ENCODE measurements at places on chromosomes 11 and 22.

DNA sequence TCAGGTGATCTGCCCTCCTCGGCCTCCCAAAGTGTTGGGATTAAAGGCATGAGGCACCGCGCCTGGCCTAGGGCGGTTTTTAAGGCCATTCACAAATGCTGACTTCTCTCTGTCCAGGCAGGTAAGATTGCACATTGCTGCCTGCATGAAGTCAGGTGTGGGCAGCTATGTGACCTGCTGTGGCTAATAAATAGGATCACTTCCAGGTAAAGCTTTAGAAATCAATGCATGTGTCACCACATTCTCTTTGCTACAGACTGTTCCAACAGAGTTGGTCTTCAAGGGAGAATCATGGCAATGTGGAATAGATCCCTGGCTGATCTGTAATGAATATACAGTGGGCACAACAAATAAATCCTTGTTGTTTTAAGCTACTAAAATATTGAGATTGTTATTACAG, 260.3 kb upstream of the PITPNB start:
- no peak for DNase-seq

DNA sequence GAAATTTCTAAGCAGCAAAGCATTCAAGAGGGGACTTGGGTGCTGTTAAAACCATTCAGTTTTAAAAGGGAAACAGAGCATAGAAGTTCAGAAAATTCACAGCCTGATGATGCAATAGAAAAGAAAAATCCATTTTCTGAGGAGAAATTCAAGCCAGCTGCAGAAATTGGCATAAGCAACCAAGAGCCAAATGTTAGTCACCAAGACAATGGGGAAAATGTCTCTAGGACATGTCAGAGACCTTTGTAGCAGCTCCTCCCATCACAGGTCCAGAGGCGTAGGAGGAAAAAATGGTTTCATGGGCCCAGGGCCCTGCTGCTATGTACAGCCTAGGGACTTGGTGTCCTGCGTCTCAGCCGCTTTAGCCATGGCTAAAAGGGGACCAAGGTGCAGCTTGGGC, 5.5 kb upstream of the IRAG1 start:
- DNase-seq, result no peak

DNA sequence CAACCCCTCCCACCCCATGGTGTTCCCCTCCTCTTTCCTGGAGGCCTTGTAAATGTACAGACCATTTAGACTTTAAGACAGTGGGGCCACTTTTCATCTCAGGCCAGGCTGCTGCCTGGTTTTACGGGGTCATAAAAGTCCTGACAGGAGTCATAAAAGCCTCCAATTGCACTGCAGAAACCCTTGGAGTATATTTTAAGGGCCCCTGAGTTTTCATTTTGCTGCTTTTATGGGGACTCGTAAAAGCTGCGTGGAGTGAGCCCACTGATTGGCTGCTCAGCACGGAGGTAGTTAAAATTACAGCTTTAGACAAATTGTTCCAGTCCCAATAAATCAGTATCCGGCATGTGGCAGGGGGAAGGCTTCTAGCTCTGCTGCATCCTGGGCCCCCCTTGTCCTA, 627.6 kb downstream of the NTM start:
- no peak for DNase-seq

- DNase-seq, result no peak
Measured at GRCh38 chr11:80103142-80103859, 662.5 kb upstream of the TENM4 start.

DNA sequence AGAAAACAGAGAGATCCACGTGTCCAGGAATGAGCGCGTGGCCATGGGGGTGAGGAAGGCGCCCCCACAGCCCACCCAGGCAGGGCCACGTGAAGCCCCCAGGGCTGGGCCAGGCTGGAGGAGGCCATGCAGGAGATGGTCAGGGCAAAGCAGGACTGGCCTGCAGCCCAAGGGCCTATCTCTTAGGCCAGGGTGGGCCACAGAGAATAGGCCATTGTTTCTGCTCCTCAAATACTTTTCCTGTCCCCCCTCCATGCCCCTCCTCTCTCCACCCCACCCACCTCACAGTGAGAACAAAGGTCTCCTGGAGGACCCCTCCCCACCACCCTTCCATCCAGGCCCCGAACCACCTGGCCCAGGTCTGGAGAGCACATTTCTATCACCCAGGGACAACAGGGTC, 8.3 kb upstream of the CDC42EP1 start:
- DNase-seq, result no peak

- no peak for DNase-seq
Measured at GRCh38 chr11:126280595-126280994, 2.3 kb upstream of the TIRAP start.

DNA sequence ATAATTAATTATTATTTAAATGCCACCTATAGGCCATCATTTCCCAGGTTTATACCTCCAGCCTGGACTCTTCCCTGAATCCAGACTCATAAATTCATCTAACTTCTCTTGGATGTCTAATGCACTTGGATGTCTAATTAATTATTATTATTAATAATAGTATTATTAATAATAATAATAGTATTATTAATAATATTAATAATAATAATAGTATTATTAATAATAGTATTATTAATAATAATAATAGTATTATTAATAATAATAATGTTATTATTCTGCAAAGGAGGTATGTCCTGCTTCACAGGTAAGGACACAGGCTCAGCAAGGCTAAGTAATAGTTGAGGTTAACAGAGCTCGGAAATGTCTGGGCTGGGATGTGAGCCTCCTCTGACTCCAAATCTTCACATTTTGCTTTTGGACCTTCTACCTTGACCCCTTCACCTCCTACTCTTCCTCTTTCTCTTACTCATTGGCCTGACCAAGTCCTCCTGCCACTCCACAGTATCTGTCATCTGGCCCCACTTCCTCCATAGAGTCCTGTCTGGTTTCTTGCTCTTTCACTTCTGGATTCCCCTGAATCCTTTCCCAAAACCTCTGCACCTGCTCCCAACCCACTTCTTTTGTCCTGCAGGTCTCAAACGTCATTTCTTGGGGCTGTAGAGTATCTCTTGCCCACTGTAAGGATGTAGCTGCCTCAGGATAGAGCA, 8.0 kb downstream of the RIBC2 start:
- no peak for DNase-seq

- DNase-seq, result no peak
Measured at GRCh38 chr11:60912223-60912850, 1.6 kb upstream of the TMEM109 start.

DNA sequence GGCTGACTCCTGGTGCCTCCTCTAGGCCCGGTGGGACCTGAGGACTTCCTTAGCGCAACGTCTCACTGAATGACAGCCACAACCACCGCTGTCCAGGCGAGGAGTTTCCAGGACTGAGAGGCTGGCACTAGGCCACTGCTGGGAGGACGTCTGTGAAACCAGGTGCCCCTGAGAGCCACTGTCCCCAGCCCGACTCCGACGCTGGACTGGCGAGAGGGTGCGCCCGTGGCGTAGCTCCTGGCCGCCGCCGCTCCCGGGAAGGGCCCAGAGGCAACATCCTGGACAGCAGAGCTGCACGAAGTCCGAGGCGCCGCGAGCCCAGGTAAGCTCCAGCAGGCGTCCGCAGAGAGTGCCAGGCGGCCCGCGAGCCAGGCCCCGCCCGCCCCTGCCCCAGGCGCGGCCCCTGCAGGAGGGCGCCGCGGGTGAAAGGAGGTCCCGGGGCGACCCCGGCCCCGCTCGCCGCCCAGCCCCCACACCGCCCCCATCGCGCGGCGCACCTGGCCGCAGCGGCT, 525 bp downstream of the DGCR2 start:
- peak; percentile 61 for DNase-seq

DNA sequence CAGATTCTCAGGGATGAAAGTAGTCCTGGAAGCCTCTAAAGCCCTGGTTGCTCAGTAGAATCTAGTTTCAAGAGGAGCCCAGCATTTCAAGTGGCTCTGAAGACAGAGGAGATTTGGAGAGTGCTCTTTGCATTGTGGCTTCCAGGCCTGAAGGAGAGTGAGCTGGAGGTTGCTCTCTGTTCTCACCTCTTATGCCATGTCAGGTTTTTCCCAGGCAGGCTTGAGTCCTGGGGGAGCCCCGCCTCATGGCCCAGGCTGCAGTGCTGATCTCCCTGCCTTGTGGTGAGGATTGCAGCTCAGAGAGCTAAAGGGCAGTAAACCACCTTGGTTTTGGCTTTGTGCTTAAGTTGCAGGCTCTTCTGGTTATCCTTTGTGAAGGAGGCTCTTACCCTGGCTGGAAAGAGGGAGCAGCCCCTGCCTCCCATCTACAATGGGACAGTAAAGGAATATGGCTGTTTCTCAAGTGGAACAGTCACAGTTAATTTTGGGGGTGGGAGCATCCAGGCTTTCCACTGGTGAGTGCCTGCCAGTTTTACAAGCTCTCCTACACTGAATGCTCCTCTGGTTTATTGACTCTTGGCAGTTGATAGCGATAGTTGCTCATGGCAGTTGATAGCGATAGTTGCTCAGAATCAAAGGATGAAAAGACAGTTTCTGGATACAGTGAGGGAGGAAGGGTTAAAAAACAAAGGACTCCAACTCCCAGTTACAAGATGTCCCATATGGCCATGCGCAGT, 32.6 kb downstream of the RCOR2 start:
- no peak for DNase-seq

- DNase-seq, result peak; percentile 6
Measured at GRCh38 chr11:3200388-3201111, 18.1 kb downstream of the MRGPRG start.
